ENCODE measurements at places on chromosomes 16 and 17.

- DNase-seq, result no peak
These were observed 192.6 kb upstream of the AXIN2 start for GRCh38 chr17:65754081-65754480.

DNA sequence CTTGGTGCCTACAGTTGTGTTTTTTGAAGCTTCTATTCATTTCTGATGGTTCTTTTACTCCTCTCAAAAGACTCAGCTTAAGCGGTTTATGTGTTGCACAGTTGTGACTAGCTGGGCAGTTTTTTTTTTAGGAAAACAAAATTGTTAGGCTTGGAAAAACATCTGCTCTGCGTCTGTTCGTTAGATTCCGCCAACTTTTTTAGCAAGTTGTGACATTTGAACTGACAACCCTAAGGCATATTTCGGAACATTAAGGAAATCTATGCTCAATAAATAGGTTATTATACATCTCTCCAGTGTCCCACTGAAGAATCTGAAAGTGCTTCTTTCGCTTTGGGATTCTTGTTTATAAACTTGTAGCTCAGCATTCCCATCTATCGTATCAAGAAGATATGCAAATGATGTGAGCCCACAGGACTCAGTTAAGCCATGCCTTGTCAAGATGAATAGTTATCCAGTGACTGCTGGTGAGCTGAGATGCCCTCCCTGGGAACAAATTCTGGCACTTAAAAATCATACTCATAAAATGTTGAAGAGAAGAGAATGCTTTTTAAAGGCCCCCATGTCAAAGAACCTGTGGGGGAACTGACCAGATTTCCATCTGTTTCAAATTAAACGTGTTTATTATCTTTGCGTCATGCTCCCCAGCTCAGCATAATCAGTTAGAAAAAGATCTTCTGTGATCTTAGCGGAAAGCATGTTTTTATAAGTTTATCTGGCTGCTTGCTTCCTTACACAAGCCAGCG is 109.0 kb upstream of the FAM20A start:
- DNase-seq, result no peak

DNA sequence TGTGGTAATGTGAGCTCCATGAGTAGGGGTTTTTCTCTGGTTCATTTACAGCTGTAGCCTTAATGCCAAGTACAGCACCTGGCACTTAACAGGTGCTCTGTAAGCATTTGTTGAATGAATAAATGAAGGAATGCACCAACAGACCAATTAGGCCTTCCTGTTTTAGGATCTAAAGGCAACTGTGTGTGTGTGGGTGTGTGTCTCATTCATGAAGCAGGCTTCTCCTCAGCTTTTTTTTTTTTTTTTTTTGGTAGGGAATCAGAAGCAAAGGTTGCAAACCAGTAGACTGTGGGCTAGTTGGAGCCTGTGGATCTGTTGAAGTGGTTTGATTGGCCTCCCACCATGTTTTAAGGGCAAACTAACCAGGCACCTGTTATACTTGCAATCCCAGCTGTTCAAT is 48.1 kb downstream of the HS3ST2 start:
- no peak for DNase-seq

GRCh38 chr17:57402681-57403180 is 146.4 kb downstream of the MSI2 start:
- DNase-seq, result no peak

DNA sequence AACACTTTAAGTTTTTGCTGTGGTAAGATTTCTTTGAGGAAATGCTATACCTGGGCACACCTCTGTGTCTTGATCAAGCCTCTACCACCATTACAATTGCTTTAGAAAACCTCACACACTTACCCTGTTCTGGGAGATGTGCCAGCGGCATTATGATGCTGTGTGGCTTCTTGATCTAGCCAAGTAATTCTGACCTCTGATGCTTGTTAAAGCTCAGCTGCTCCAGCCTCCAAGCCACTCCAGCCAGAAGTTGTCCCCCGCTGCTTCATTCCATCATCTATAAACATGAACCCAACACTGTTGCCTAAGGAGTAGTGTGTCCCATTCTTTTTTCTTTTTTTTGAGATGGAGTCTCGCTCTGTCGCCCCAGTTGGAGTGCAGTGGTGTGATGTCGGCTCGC is 60.1 kb downstream of the CYLD start:
- no peak for DNase-seq

GRCh38 chr17:20096430-20096829 is 87.3 kb downstream of the SPECC1 start:
- no peak for DNase-seq

DNA sequence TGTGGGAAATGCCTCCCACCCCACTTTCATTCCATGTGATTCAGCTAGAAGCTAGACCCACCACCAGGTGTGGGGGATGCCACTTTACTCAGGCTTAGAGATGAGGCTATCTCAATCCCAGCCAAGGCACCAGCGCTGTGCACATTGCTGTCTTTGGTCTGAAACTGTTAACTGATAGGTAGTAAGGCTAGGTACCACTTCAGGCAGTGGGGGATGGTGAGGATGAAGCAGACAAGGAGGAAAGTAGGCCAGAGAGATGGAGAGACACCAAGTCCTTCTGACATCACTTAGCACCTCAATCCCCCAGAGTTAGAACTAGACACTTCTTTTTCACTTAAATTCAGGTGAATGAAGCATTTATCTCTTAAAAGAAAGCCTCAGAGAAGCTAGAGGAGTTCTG is 35.8 kb downstream of the ADAMTS18 start:
- DNase-seq, result no peak

- no peak for DNase-seq
These were observed 2.1 kb downstream of the P2RX5 start for GRCh38 chr17:3693829-3694231.

- DNase-seq, result no peak
These were observed 34.4 kb downstream of the ZCCHC14 start for GRCh38 chr16:87458424-87458915.

DNA sequence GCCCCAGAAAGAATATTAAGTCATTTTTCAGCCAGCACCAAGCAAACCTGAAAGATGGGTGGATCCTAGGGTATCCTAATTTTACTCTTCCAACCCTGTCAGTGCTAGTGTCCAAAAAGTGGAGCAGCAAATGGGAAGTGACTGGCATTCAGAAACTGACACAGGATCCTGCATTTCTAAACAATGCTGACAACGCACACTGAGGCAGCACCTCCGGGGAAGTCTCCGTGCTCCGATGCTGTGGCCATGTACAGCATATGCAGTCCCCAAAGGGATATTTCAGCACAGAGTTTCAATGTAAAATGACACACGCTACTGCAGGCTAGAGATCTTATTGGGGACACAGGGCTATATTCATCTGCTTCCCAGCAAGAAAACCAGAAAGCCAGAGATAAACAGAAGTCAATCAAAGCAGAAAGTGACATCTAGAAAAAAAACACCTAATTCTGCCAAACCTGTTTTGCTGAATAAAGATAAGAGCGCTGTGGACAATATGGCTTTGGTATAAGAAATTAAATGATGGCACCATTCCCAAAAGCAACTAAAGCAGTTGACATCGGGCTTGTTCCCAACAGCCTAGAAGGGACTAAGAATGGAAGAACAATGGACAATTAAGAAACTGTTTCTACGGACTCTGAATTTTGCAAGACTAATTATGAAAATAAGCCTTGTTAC is 17.3 kb downstream of the XYLT1 start:
- DNase-seq, result no peak

- no peak for DNase-seq
These were observed 205.1 kb upstream of the MAF start for GRCh38 chr16:79805621-79806020.

- DNase-seq, result no peak
These were observed 93.0 kb upstream of the HLF start for GRCh38 chr17:55171634-55172328.

DNA sequence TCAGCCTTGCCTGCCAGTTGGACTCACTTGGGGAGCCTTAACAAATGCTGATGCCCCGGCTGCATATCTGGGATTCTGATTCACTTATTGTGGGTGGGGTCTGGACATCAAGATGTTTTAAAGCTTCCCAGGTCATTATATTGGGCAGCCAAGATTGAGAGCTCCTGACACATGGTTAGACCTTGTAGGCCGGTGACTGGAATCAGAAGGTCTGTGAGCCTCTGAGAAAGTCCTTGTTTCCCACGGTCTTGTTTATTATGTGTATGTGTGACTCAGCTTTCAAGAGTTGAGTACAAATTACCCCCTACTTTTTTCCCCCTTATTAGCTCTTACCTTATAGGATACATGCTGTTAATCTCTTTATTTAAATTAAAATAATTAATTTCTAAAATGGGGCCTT is 103.5 kb downstream of the ABCC1 start:
- DNase-seq, result no peak

- no peak for DNase-seq
These were observed 20.4 kb downstream of the RAI1 start for GRCh38 chr17:17701658-17702057.

GRCh38 chr16:76370344-76370743 is 93.1 kb downstream of the CNTNAP4 start:
- no peak for DNase-seq

DNA sequence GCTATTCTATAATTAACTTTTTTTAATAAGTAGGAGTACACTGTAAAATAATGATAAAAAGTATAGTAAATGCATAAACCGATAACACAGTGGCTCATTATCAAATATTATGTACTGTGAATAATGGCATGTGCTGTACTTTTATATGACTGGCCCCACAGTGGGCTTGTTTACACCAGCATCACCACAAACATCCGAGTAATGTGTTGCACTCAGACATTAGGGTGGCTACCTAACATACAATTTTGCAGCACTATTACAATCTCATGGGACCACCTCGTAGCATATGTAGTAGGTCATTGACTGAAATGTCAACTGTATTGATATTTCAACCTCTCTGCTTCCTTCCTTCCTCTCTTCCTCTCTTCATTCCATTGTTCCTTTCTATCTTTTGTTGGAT is 51.7 kb downstream of the TBX4 start:
- no peak for DNase-seq

DNA sequence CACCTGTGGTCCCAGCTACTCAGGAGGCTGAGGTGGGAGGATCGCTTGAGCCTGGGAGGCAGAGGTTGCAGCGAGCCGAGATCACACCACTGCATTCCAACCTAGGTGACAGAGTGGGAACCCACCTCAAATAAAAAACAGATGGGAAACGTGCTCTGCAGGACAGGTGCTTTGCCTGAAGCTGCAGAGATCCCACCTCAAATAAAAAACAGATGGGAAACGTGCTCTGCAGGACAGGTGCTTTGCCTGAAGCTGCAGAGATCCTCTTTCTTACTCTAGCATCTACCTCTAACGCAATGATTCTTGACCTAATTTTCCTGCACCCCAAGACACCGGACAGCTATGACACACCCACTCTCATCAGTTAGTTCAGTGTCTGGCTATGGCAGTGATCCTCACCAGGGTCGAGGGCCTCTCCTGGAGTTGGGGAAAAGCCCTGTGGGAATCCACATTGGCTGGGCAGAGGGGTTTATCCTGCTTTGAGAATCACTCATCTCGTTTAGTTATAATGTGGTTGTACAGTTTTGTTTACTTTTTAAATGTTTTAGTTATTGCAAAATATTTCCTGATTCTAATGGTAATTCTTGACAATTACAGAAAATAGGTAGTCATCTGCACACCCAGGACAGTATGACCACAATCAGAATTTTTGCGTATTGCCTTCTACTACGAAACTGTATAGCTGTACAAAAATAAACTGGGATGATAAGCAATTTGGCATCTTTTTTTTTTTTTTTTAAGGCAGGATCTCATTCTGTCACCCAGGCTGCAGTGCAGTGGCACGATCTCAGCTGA is 11.4 kb downstream of the VPS53 start:
- DNase-seq, result no peak

- DNase-seq, result no peak
These were observed 52.9 kb upstream of the KCNJ16 start for GRCh38 chr17:70022175-70022574.

- no peak for DNase-seq
These were observed 759 bp downstream of the UBE2O start for GRCh38 chr17:76452127-76452659.

DNA sequence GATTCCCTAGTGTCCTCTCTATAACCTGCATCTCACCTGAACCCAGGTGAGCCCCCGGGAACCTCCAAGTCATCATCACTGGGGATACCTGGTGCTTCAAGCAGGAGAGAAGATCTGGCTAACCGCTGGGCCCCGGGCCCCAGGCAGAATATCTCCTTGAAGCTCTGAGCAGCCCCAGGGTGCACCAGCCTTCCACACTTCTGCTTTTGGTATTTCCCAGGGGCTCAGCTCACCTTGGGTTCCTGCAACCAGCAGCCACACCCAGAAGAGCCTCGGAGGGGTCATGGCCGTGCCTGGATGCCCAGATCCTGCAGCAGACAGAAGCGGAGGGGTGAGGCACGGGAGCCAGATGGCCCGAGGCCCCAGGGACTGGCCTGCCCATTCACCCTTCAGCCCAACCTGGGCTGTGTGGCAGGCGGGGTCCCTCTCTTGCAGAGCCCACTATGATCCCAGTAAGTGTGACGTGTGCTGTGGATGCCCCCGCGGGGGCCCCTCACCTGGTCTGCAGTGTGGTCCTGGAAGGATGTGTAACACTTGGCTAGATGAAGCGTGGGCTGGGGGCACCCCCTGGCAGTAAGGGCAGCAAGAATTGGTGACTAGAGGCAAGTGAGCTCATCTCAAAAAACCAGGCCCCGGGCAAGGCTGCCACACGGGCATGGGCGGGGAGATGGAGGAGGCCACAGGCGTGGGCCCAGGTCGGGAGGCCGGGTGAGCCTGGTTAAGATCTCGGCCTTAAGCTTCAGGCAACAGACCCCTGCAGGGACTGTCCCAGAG is 2.6 kb downstream of the LGALS3BP start:
- no peak for DNase-seq

GRCh38 chr17:64466019-64466735 is 17.3 kb downstream of the MILR1 start:
- DNase-seq, result no peak

GRCh38 chr16:16191493-16192167 is 31.7 kb downstream of the ABCC6 start:
- DNase-seq, result no peak

DNA sequence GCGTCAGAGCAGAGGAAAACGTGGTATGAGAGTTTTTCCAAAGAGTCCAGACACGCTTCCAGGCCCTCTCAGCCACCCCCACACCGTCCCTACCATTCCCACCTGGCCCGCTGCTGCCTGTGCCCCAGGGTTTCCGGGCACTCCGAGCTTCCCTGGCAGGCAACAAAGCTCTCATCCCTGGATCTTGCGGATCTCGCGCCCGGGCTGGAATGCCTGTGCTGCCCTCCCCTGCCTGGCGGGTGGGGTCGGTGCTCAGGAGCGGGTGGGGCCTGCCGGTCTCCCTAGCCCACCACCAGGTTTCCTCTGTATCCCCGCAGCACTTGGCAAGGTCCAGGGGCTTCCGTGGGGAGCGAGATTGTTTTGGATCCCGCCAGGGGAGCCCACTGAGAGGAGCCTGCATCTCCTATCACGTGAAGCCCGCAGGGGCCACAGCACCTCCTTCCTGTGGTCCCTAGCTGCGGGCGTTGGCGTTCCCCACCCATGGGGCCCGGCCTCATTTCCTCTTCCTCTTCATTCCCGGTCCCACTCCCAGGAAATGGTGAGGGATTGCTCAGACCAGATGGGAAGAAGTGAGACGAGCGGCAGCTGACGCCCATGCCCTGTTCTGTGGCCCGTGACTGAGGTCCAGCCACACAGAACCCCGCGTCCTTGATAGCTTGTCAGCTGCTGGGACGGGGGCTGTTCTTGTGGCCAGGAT is 11.0 kb downstream of the TBC1D24 start:
- DNase-seq, result no peak

GRCh38 chr17:21540502-21540901 is 151.8 kb upstream of the KCNJ18 start:
- DNase-seq, result no peak

GRCh38 chr16:81493755-81494433 is 49.3 kb downstream of the CMIP start:
- no peak for DNase-seq

Data from D341Med (cell line).